ENCODE measurements at places on chromosomes 16 and 17.

- DNase-seq: no peak
These were observed 138.5 kb upstream of the CDH5 start for GRCh38 chr16:66227766-66228530.

GRCh38 chr16:18816286-18816685 lies 14.9 kb upstream of the ARL6IP1 start:
- no peak for DNase-seq

DNA sequence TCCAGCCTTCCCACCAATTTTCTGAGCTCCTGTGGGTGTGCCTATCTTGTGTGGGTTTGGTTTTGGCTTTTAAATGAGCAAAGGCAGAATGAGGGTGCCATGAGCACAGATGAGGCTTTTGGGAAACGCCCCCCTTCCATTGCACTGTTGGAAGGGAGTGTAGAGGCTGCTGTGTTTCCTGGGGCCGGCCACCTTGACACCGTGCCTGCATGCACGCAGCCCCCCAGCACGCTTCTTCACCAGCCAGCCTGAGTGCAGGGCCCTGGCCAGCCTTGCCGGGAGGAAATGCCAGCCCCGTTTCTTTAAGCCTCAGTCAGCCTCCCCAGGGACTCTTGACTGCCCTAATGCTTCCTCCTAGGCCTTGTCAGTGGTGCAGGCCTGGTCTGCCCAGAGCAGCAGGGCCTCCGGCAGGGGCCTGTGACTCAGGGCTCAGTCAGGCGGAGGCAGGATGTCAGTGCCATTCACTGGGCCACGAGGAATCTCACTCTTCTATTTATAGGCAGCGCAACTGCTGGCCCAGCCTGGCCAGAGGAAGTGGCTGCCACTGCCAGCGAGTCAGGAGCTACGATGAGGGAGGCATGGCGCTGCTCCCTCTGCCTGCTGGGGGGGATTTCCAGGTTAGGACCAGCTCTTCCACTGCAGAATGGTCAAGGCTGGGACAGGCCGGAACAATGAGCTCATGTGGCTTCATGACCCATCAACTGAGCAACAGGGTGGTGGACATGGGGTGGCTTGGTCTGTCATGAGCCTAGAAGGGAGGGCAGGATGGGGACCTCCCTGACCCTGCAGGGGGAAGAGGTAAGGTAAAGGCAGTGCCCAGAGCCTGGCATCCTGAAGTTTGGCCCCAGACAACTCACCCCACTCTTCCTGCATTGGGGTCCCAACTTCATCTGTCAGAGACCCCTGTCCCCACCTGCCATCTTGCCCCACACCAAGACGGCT lies 205.2 kb downstream of the RAB11FIP4 start:
- DNase-seq: no peak

- DNase-seq: no peak
These were observed 128.9 kb upstream of the RCVRN start for GRCh38 chr17:10033959-10034358.

- DNase-seq: no peak
These were observed 3.4 kb downstream of the MAPK8IP3 start for GRCh38 chr16:1709356-1709755.

GRCh38 chr17:27339836-27340550 lies 46.1 kb downstream of the WSB1 start:
- no peak for DNase-seq

GRCh38 chr16:61412562-61412961 lies 623.7 kb downstream of the CDH8 start:
- no peak for DNase-seq

DNA sequence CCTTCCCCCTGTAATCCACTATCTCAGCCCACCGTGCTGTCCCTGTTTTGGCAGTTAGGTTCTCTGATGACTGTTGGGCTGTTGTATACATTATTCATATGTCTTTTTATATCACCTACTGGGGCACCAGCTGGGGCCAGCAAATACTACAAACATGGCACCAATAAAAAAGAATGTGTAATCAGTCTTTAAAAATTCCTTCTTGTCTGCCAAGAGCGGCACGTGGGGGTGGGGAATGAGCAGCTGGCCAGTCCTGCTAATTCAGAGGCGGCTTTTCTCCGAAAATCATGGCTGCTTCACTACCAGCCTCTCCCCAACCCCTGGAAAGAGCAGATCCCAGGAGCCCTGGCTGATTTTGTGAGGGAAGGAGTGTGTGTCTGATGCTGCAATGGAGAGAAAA lies 77.7 kb upstream of the EEF2KMT start:
- no peak for DNase-seq

DNA sequence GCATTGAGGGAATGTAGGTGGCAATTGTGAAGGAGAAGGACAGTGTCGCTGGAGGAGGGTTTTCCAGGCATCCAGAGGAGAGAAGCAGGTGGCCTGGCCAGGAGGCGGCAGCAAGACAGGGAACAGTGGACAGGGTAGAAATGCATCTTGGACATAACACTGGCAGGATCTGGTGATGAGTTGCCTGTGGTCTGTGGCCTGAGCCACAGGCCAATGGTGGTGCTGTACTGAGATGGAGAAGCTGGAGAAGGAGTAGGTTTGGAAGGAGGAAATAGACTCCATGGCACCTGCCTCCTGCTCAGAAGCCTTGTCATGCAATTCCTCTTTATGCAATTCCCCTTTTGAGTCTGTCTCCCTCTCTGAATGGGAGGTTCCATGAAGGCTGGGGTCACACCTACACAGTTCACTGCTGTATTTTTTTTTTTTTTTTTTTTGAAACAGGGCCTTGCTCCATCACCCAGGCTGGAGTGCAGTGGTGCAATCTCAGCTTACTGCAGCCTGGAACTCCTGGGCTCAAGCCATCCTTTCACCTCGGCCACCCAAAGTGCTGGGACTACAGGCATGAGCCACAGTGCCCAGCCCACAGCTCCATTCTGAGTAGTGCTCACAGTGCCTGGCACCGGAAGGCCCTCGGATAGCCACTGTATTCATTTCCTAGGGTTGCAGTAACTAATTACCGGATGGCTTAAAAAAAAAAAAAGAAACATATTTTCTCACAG lies 13.5 kb upstream of the CACNG4 start:
- no peak for DNase-seq

DNA sequence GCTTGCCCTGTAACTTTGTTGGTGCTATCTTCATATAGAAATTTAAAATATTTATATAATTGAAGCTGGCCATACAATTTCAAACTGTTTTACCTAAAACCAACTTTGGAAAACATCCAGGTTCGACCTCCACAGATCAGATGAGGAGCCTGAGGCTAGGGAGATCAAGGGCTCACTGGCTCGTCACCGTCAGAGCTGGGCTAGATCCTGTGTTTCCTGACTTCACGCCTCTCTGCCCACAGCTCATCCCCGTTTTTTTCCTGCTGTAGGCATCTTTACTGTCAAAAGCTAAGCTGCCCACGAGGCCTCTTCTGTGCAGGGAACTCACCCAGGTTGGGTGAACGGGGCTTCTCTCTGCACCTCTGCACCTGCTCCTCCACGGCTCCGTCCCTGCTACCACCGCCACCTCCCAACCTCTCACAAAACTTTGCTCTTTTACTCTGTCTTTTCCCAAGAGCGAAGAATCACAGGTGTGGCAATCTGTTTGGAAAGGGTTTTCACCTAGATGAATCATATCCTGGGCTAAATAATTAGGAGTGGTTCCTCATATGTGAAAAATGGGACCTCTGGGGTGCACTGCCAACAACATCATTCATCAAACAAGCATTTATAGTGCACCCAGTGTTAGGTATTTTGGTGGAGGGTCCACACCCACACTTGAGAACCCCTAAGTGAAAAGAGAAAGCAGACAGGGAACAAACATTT lies 24.8 kb upstream of the KDM6B start:
- DNase-seq: no peak

- no peak for DNase-seq
These were observed 25.8 kb downstream of the PIK3R5 start for GRCh38 chr17:8939496-8940334.

DNA sequence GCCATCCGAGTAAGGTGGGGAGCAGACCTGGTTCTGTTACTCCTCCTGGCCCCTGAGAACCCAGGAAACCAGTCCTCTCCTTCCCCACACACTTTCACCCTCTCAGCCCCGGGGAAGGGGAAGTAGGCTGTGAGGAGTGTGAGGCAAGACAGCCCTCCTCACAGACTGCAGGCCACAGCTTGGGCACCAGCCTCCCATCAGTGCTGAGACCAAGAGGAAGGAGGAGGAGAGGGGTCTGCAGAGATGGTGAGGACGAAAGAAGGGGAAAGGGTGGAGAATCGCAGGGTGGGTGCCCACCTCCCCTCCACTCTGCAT lies 7.0 kb downstream of the G6PC3 start:
- no peak for DNase-seq

GRCh38 chr17:17940441-17940911 lies 31.7 kb downstream of the TOM1L2 start:
- DNase-seq: no peak

GRCh38 chr17:29247219-29247618 lies 560 bp downstream of the CRYBA1 start:
- no peak for DNase-seq

GRCh38 chr17:76690596-76691280 lies 20.0 kb downstream of the MXRA7 start:
- no peak for DNase-seq

GRCh38 chr16:991345-991744 lies 9.8 kb downstream of the SOX8 start:
- DNase-seq: no peak

- DNase-seq: no peak
These were observed 78.8 kb downstream of the CDRT15 start for GRCh38 chr17:14157822-14158221.

DNA sequence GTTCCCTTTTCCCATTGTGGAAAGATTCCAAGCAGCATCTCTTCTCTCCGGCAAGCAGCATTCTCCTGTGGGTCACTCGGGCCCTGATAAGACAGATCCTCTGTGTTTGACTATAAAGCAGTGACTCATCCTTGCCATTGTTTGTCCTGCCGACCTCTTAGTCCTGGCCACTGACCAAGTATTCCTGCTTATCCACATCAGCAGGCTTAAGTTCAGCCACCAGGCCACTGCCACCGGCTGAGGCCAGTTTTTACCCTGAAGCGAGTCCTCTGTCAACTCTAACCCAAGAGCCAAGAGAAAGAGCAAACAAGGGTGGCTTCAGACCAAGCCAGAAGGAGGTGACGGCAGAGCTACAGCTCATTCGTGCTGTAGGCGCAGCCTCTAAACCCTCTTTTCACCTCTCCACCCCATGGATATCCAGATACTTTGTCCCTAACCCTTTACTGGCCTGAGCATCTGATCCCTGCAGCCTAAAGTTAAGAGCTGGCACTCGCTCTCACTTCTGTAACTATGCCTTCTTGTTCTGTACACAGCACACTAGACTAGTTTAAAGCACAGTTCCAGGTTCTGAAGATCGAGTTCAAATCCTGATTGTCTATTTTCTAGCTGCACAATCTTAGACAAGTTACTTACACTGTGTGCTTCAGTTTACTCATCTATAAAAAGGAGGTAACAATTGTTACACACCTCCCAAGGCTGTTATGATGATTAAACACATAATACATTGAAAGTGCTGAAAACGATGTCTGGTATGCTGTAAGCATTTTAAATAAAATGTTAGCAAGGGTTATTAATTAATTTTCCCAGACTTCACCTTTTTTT lies 31.0 kb downstream of the SOX9 start:
- DNase-seq: no peak

GRCh38 chr17:46733837-46734475 lies 84.5 kb downstream of the WNT3 start:
- DNase-seq: no peak

- DNase-seq: peak; percentile 63
These were observed 2.9 kb downstream of the C17orf67 start for GRCh38 chr17:56830726-56831368.

- peak; percentile 96 for DNase-seq
These were observed 72.8 kb upstream of the MED9 start for GRCh38 chr17:17403899-17404576.

DNA sequence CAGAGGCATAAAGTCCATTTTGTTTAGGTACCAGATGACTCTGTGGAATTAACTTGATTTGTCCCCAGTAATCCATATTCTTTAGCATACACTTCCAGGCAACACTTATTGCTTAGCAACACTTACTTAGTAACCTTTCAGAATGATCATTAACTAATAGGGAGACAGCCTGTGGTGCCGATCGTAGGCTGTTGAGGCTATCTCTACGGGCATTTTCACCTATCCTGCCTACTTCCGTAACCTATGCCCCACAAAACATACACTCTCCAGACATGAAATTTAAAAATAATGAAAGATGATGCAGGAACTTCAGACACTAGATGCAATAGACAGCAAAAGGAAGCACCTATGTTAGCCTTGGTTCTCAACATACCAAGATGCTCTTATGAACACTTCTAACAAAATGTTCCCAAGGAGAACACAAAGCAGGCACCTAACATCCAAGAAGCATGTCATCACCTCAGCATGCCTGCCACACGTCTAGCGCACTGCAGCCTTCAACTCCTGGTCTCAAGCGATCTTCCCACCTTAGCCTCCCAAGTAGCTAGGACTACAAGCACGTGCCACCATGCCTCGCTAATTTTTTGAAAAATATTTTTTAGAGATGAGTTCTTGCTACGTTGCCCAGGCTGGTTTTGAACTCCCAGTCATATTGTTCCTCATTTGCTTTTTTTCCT lies 34.5 kb downstream of the HLF start:
- no peak for DNase-seq

- no peak for DNase-seq
These were observed 43.3 kb upstream of the CDH13 start for GRCh38 chr16:82583422-82583821.

DNA sequence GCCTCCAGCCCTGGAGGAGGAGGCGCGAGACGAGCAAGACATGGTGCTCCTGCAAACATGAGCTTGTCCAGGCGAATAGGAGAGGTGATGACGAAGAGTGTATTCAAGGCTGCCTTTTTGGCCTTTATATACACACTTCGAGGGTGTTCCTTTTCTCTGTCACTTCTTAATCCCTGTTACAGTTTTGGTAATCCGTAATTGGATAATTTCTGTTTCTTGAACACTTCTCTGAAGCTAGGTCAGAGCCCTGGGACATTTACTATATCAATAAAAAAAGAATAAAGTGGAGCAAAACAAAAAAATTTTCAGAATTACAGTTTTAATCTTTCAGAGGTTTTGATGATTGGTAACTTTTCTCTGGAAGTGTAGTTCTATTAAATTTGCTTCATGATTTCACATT lies at the start of gene KRT24:
Gene KRT24, minus strand, starts transcription at position 101 of the 400 bp plus-strand sequence. Its CDS starts 59 bp downstream, at position 42.
- no peak for DNase-seq

All from NCI-H1694 (cell line).